ENCODE measurements at places on chromosomes 3 and 15.

GRCh38 chr3:175413926-175414325 lies 554.8 kb downstream of the NAALADL2 start:
- DNase-seq: no peak

GRCh38 chr3:132781922-132782321 lies 59.7 kb upstream of the NPHP3 start:
- DNase-seq: no peak

GRCh38 chr15:76517910-76518309 lies 181.3 kb downstream of the ISL2 start:
- no peak for DNase-seq

- no peak for DNase-seq
Measured at GRCh38 chr15:65048241-65048640, 3.1 kb downstream of the SLC51B start.

DNA sequence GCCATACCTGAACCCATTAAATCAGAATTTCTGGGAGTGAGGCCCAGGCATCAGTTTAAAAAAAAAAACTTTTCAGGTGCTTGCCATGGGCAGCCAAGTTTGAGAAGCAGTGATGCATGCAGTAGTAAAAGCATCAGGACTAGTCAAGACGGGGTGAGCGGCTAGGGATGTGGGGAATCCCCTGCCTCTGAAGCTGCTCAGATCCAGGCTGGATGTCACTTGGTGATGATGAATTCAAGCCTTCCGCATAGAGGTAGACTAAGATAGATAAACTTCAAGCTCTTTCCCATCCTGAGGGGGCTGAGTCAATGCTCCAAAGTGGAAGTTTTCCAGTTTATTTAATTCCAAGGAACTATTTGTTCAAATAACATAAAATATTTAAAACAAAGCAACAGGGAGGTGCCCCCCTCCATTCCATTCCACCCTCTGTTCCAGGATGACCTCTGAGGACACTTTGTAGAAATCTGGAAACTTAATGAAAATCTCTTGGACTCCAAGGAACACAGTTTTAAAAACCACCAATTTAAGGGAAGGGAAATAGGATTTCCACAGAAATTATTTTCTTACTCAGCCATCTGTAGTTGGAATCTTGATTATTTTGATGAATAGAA lies 100.4 kb upstream of the NR2E3 start:
- DNase-seq: no peak

GRCh38 chr15:81336568-81336967 lies 12.6 kb upstream of the STARD5 start:
- peak; percentile 48 for DNase-seq

Measured in brain microvascular endothelial cell (primary cell).